ENCODE measurements at places on chromosomes 1 and 21.

GRCh38 chr1:167137332-167137781, 43.5 kb downstream of the STYXL2 start:
- DNase-seq = no peak

GRCh38 chr21:22961258-22961657, 1963.0 kb downstream of the NCAM2 start:
- DNase-seq = no peak

- no peak for DNase-seq
These were observed 9.5 kb upstream of the RPTN start for GRCh38 chr1:152168535-152168868.

- DNase-seq = no peak
These were observed 25.8 kb downstream of the ABCA4 start for GRCh38 chr1:94095112-94095637.

DNA sequence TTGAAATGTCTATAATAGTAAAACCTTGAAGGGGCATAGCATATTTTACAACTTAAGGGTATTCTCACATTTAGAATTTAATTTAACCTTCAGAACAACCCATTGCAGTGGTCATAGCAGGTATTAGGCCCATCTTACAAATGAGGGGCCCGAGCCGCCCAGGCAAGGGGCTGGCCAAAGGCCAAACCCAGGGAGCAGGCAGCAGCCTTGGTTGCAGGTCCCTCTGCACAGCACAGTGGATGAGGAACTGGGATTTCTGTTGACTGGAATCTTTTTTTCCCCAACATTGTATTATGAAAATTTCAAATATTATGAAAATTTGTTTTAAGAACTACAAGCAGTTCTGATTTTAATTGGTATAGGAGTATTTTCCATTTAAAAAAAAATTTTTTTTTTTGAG, 33.2 kb downstream of the CCSAP start:
- DNase-seq = no peak

- DNase-seq = no peak
These were observed 4.6 kb upstream of the CMPK1 start for GRCh38 chr1:47328992-47329391.
